NCI-H524 (cell line): ENCODE measurements at places on chromosomes 16 and 17.
A peak's percentile ranks its signal among the peaks of the same experiment; 100 is the strongest.

DNA sequence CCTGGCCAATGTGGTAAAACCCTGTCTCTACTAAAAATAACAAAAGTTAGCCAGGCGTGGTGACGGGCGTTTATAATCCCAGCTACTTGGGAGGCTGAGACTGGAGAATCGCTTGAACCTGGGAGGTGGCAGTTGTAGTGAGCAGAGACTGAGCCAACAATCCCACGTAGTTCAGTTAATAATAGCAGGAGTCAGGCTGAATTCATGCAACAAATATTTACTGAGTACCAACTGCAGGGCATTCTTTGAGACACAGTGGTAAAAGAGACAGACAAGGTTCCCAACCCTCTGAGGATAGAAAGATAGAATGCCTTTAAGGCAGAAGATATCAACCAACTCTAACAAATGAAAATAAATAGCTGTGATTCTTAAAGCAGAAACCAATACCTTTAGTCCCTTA, 39.1 kb downstream of the SPOP start:
- no peak for DNase-seq

DNA sequence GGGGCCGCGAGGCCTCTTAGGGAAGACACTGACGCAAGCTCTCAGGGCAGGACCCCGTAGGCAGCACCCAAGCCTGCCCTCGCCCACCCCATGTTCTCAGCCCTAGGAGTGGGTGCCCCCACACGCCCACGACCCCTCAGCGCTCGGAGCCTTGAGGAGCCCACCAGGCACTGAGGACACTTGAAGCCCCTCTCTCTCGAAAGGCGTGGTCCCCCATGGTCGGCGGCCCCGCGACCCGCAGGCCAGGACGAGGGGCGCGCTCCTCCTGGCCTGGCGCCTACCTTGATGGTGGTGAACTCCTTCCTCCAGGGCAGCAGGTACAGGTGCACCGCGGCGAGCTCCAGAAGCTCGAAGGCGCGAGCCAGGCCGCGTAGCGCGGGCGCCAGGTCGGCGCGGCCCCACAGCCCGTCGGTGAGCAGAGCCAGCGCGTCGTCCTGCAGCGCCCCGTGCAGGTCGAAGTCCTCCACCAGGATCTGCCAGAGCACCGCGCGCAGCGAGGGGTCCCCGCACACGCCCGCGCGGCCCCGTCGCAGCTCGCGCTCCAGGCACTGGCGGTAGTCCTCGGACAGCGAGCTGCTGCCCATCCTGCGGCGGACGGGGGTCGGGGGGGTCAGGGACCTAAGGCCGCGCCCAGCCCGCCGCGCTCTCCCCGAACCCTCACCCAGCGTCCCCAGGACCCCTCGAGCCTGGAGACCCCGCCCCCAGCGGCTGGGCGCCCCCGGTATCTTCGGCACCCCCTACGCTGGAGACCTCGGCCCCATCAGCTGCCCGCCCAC, 668 bp downstream of the SPATA2L start:
- peak; percentile 60 for DNase-seq

GRCh38 chr16:24217461-24217860, 38.7 kb upstream of the CACNG3 start:
- DNase-seq = no peak

DNA sequence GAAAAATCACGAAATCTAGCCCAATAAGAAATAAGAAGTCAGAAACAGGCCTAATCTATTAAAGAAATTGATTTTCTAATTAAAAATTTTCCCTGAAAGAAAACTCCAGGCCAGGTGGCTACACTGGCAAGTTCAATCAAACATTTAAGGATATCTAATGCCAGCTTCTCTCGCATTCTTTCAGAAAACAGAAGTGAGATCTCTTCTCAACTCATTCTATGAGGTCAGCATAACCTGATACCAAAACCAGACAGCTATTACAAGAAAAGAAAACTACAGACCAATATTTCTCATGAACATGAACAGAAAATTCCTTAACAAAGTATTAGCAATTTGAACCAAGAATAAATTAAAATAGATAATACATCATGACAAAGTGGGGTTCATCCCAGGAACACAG, 52.4 kb downstream of the AXIN2 start:
- no peak for DNase-seq

DNA sequence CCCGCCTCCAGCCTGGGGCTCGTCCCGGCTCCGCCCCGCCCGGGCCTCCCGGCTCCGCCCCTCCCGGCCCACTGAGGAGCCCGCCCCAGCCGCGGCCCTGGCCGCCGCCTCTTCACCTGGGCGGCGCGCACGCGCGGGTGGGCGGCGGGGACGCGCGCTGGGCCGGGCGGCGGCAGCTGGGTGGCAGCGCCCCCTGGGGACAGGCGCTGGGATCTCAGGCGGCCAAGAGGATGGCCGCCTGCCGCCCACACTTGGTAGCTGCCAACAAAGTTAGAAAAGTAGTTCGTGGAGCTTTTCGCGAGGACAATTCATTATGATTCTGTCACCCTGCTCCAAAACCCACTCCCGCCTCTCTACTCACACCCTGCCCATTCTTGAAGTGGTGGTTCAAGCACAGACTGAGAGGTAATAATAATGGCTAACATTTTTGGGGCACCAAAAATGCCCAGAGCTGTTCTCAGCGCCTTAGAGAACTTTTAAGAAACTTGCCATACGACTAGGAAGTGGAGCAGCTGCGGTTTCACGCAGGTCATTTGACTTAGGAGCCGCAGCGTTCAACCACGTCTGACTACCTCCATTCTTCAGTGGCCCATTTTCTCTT, 340 bp upstream of the MYO1D start:
- peak; percentile 72 for DNase-seq

DNA sequence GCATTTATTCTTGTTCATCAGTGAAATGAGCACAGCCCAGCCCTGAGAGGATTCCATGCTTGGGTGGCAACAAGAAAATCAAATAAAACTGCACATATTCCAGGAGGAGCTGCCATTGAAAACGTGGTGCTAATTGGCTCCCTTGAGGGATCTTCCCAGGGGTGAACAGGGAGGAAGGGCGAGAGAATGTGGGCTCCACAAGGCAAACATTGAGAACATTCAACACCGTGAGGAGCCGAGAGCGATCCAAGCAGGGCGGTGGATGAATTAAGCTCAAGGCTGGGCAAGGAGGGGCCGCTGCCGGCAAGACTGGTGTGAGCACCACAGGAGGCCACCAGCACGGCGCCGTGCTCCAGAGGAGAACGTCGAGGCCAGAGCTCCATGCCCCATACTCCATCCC, 166.9 kb downstream of the C16orf95 start:
- DNase-seq = no peak

GRCh38 chr16:13062219-13062618, 160.8 kb downstream of the SHISA9 start:
- DNase-seq = no peak

DNA sequence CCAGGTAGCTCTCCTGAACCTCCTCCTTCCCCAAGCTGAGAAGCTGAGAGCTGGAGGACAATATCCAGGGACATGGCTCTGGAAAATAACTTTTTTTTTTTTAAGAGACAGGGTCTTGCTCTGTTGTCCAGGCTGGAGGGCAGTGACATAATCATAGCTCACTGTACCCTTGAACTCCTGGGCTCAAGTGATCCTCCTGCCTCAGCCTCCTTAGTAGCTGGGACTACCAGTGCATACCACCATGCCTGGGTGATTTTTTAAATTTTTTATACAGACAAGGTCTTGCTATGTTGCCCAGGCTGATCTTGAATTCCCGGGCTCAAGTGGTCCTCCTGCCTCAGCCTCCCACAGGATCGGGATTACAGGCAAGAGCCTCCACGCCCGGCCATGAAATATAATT, 6.2 kb downstream of the SLC46A1 start:
- DNase-seq = no peak

DNA sequence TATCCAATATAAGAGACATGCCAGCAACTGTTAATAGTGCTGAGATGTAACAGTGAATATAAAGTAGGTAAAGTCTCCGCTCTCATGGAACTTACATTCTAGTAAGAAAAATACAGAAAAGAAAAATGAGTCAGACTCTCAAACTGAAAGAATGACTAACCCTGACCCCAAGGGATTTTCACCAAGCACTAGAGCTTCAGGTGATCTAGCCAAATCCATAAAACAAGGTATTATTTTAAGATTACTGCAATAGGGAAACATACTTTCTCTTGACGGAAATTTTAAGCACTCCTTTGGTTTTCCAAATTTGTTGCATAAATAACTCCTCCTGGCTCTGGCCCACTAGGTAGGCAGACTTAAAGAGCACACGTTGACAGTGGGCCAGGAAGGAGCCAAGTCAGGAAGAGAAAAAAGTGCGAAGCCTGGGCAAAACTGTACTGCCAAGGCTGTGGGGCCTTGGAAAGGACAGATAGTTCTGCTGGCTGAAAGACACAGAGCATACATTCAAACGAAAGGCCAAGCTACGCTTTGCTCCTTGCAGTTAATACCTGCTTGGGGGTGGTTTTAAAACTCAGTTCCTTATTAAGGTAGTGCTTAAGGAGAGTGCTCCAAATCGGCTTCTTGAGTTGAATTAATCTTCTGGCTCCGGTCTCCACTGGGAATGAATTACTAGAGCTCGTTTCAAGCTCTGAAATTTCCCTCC, 1.4 kb downstream of the GOT2 start:
- DNase-seq = no peak

GRCh38 chr17:81094509-81095382, 59.8 kb downstream of the BAIAP2 start:
- peak; percentile 89 for DNase-seq

DNA sequence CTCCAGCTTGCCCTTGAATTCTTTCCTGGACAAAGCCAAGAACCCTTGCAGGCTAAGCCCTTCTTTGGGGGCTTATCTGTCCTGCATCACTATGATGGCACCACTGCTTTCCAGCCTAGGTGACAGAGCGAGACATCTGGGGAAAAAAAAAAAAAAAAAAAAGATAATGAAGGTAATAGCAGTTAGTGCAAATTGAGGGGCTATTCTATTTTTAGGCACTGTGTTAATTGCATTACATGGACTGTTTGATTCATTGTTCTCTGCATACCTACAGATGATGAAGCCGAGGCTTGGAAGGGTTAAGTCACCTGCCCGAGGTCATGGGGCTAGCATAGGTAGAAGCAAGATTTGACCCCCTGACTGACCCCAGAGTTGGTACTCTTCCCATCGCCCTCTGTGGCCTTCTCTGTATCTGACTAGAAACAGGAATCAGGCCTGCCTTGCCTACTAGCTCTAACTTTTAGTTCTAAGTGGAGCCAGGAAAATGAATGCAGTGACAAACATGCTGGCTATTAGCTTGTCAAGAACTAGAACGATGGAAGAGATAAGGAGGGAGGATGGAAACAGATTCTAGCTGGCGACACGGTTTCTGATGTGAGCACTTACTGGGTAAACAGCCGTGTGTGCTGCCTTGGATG, 312.1 kb downstream of the SNX29 start:
- no peak for DNase-seq

DNA sequence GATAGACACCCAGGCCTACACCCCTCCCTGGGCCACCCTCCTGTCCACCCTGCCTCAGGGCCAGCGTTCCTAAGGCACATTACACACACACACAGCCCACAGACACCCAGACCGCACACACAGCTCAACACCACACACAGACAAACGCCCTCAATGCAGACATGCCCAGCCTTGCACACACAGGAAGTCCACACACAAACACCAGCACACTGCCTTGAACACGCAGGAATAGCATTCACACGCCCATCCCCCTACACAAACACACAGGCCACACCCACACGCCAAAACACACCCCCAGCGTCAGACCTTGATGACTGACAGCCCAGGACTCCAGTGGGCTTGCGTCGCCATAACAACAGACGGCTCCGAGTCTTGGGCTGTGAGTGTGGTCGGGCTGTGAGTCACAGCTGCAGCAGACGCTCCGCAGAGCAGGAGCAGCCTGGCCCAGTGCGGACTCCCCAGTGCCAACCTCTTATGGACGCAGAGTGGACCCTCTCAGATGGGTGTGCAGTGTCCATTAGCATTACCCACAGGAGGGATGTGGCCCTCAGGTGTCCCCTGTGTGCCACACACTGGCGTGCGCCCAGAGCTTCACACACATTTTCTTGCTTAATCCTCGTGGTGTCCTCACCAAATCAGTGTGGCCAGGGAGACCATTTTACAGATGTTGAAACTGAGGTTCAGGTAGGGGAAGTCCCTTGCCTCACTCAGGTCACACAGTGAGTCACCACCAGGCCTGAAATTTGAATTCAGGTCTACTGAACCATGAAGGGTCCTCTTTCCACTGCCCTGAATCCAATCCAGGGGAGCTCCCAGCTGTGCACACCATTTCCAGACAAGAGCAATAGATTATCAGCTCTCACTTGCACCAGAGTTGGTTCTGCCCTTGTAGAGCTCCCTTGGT, 17.8 kb upstream of the RAI1 start:
- DNase-seq = peak; percentile 85

DNA sequence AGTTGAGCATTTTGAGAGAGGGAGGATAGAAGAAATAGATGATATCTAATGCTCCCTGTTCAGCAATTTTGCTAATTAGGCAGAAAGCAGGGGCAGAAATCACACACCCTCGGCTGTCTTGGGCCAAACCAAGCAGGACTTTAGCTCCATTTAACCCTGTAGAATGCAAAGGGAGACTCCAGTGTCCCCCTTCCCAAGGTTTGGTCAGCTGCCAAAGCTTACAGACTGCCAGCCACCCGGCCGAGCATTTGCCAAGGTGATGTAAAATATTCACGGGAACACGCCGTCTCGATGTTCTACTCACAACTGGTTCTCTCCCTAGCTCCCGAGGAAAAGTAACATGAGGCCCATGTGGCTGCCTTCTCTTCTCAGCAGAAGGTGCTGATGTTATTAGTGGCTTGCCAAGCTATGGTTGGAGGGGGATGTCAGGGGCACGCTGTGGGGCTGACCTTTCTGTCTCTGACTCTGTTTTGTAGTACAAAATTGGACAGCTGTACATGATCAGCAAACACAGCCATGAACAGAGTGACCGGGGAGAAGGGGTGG, 155.3 kb downstream of the PITPNC1 start:
- no peak for DNase-seq

DNA sequence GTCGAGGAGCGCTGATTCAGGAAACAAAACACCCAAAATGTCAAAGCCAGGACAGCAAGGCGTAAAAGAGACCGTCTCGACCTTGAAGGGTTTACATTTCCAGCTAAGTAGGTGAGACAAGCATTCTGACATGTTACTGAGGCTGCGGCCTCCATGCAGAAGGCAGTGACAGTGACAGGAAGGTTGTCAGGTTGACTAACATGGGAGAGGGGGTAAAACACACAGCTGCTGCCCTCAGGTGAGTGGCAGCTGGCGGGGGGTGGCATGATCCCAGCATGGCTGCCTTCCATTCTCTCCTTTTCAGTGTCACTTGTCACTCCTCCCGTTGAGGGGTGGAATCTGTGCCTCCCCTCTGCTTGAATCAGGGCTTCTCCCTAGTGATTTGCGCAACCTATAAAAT, 31.9 kb upstream of the CRHR1 start:
- DNase-seq = no peak

- DNase-seq = no peak
These were observed 69.5 kb downstream of the AMFR start for GRCh38 chr16:56355786-56356275.

DNA sequence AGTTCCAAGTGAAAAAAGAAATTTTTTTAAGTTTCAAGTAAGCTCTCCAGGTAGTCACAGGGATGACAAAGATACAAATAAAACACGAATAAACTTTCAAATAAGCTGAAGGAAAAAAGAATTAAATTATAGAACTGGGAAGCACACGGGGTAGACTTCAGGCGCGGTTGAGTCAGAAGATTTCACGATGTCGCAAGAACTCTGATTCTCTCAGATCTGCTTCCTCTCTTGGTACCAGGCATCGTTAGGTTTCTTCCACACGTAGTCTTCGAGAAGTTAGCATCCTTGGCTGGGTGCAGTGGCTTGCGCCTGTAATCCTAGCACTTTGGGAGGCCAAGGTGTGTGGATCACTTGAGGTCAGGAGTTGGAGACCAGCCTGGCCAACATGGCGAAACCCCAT, 784.1 kb upstream of the RBFOX1 start:
- no peak for DNase-seq

GRCh38 chr16:82623241-82623640, 3.5 kb upstream of the CDH13 start:
- no peak for DNase-seq

GRCh38 chr17:32159586-32160438, 17.5 kb downstream of the RHOT1 start:
- no peak for DNase-seq
